ENCODE measurements at places on chromosomes 12 and 14.

GRCh38 chr12:132610051-132610759, at the start of gene LRCOL1:
Gene LRCOL1 (minus strand): TSS chr12:132610582. CDS start chr12:132606251, 4,331 bp downstream.
- no peak for DNase-seq

- no peak for DNase-seq
These were observed 32.4 kb downstream of the YY1 start for GRCh38 chr14:100271247-100271939.

- DNase-seq = no peak
These were observed 2.6 kb upstream of the JAG2 start for GRCh38 chr14:105171004-105171673.

GRCh38 chr14:68074765-68075381, 255.3 kb downstream of the RAD51B start:
- no peak for DNase-seq

- DNase-seq = no peak
These were observed 5.4 kb downstream of the RIMBP2 start for GRCh38 chr12:130710733-130711080.

DNA sequence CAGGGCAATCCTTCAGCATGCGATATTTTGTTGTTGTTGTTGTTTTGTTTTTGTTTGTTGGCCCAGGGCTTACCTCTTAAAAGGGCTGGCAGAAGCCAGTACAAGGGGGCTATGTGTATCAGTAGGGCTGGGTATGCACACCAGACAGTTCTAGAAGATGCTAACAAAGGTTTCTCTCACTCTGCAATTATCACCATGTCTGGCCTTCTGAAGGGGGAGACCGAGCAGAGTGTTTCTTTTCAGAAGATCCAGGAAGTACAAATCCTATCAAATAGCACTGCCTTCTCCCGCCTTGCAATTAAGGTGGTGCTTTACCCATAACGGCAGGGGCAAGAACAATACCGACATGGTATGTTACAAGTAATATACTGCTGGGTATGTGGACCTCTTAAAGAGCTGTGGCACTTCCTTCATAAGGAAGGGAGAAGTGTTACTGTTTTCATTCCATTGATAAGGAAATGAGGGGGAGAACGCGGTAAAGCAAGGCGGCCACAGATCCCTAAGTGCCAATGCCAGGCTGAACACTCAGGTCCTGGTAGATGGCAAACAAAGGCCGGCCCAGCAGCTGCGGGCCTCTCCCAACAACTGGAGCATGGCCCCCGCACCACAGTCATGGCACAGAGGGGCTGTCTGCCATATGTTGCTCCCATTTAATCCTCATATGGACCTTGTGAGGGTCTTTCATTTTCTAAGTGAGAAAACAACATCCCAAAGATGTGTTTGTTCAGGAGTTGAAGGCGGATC, 19.2 kb upstream of the CACNA2D4 start:
- DNase-seq = no peak

DNA sequence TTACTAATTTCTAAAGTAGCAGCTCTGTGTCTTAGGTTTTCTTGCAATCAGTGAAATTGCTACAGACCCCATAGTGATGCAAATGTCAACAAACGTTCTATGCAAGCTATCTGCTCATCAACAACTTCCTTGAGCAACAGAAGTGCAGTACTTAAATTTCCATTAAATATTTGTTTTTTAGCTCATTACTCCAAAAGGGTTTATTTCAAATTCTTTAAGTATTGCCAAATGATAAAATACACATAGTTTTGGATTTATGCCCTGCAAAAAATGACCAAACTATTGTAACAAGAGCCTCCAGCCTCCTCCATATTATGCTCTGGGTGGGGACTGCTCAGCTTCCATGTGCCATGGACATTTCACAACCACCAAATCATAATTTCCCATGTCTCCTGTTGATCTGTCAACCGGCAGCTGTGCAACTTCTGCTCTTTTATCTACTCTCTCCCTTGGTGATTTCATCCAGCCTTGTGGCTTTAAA, 4.4 kb downstream of the BDKRB1 start:
- DNase-seq = no peak

GRCh38 chr12:124036657-124037109, 63.7 kb downstream of the ZNF664 start:
- peak; percentile 51 for DNase-seq

GRCh38 chr14:99958380-99958779, 106.8 kb upstream of the EVL start:
- no peak for DNase-seq

- no peak for DNase-seq
These were observed 75.5 kb upstream of the CLMN start for GRCh38 chr14:95395098-95395737.

GRCh38 chr12:99658671-99659349, 11.3 kb downstream of the GARIN6 start:
- DNase-seq = no peak

GRCh38 chr12:46365951-46366379, 6.6 kb downstream of the SLC38A2 start:
- no peak for DNase-seq

- peak; percentile 40 for DNase-seq
These were observed at the start of gene GLI1 for GRCh38 chr12:57459750-57460467. Gene GLI1 (plus strand): TSS chr12:57459785. CDS start chr12:57463692, 3,907 bp downstream.

- DNase-seq = no peak
These were observed 82.4 kb upstream of the WSCD2 start for GRCh38 chr12:108046650-108047049.

DNA sequence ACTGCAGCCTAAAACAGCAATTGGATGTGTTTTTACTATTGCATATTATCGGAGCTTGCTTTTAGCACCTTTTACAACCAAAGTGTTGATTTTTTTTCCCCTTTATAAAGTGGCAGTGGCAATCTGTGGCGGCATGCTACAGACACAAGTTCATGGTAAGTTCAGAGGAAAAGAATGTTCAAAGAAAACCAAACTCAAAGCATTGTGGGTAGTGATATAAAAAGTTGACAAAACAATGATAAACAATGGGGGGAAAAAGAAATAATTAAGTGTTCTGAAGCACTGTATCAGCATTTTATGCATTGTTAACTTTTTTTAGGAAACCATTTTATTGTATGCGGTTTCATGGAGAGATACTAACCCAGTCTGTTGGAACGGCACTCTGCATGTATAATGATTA, 492.0 kb upstream of the SOX5 start:
- DNase-seq = no peak

DNA sequence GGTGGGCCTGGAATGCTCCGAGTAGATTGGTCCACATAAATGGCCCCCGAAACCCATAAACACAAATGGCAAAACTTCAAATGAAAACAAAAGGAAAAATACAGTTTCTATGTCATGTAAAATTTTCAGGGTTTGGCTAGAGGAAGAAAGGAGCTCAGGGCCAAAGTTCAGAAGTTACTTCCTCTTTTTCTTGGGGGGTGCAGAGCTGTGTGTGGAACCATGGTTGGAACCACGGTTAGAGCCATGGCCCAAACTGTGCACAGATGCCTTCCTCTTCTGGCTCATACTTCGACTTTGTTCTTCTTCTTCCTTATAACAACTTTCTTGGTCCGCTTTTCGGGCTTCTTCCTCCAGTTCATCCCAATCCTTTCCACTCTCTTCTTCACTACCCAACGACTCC, 51.7 kb downstream of the MGST1 start:
- DNase-seq = no peak

DNA sequence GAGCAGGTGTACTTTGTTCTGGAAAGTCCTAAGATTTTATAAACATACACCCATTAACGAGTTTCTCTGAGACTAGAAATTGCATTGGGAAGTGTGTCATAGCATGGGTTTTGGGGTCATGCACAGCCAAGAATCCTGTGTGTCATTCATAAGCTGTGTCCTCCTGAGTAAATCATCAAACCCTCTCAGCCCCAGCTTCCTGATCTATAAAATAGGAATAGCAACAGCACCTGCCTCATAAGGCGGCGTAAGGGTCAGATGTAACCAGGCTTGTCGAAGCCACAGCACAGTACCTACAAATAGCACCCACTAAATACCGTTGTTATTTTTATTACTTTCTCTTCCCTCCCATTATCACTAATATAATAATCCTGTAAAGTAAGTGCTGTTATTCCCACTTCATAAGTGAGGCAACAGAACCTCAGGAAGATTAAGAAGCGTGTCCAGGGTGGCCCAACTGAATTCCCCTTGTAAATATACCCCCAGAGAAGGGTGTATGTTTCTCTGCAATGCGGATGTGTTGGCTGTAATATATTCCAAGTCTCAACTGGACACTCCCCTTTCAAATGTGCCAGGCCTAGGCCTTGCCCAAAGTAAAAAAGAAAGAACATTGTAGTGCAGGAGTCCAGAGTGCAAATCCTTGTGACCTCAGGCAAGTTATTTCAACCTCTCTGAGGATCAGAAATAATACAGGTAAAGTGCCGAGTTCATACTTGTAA, 188.3 kb upstream of the BCL2L14 start:
- no peak for DNase-seq

DNA sequence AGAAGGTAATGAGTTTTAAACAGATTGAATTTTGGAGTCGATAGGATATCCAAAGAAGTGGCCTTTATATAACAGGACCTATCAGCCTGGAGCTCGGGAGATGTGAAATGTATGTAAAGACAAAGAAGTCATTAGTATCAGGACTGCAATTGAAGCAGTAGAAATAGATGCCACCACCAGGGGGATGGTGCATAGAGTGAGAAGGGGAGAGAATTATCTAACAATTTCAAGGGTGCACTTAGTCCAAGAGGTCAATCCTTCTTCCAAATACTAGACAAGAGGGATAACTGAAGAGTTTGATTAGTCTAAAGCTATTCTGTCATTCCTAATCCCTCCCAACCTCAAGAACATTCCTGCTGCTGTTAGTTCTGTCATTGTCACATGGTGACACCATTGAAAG, 127.8 kb downstream of the CFAP54 start:
- DNase-seq = no peak

DNA sequence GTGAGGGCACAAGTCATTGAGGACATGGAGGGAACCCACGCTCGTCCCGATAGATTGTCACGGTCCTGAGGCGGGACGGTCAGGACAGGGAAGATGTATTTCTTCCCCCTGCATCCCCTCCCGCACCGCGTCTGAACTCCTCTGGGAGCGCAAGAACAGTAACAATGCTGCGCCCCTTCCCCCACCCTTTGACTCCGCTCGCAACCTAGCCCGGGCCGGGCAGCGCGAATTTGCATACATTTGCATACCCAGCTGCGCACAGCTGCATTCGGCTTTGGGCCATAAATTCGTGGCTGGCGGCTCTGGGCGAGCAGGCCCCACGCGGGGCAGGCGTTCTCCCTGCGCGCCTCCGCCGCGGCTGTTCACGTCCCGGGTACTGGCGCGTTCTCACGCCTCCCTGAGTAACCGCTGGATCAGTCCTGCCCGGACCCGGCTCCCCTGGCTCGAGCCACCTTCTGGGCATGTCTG, 29.0 kb upstream of the SMUG1 start:
- peak; percentile 73 for DNase-seq

GRCh38 chr12:50188875-50189575, 21.9 kb upstream of the CERS5 start:
- no peak for DNase-seq

DNA sequence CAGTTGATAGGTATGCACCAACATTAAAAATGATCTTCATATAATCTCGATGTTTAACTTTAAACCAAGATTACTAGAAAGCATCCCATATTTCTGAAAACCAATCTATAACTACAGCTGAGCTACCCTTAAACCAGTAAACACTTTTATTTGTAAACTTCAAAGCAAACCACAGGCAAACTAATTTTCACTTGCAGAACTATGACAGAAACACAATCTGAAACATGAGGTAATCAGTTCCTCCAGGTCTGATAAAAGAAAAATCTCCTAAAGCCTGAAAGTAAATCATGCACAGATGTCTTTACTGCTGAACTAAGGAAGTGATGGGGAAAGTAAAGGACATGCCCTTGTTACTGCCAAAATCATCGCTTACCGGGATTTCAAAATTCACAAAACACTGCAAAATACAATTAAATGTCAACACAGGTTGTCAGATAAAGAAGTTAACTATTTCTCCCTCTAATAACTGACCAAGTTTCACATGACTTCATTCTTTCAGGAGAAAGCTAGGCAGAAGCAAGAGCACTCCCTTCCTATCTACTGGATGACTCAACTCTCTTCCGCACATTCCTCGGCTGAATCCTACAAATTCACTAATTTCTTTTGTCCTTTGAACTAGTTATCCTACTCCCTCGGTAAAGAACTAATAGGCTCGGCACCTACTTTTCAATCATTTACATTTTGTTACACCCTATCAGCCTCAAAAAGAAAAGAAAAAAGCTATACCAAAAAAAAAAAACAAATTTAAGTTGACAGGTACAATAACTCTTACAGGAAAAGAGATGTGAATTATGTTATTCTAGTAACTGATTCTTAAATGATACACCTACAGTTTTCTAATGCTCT, 1.4 kb downstream of the EEA1 start:
- no peak for DNase-seq

DNA sequence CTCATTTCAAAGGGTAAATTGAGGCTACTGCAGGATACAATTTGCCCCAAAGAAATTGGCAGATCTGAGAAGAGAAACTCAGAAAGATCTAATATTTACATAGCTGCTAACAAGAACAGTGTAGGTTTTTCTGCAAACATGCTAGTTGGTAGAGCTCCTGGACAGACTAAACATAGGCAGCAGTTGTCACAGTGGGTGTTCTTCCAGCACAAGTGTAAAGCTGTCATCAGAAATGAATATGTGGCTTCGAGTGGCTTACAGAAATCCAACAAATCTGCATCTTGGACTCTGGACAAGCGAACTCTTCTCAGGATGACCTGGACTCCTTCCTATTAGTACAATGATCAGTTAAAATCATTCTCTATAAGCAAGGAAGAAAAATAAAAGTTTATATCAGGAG, 5.9 kb downstream of the CBX5 start:
- no peak for DNase-seq

GRCh38 chr12:119692997-119693396, 25.1 kb downstream of the PRKAB1 start:
- no peak for DNase-seq

GRCh38 chr12:45034861-45035265, 16.0 kb downstream of the DBX2 start:
- peak; percentile 9 for DNase-seq

- no peak for DNase-seq
These were observed 12.9 kb downstream of the GLRX5 start for GRCh38 chr14:95547626-95548327.

GRCh38 chr12:51865757-51866270, 17.3 kb upstream of the FIGNL2 start:
- peak; percentile 44 for DNase-seq

DNA sequence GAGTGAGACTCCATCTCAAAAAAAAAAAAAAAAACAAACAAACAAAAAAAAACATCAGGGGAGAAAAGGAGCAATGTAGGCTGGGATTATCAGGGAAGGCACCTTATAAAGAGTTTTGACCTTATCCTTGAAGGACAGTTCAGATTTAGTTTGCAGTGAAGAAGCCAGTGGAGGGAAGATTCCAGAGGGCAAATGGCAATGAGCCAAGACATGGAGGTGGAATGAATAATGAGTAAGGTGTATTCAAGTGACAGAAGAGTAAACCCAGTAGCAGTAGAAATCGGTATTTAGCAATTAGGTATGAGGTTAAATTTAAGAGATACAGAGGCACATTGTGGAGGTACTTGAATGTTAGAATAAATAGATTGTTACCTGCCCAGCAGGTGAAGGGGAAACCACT, 2.2 kb upstream of the DUSP16 start:
- DNase-seq = no peak

- no peak for DNase-seq
These were observed 103.3 kb upstream of the PMCH start for GRCh38 chr12:102300824-102301461.

- DNase-seq = no peak
These were observed 50.5 kb upstream of the DACT1 start for GRCh38 chr14:58587271-58587670.
